ENCODE measurements at places on chromosomes 2 and 18.

DNA sequence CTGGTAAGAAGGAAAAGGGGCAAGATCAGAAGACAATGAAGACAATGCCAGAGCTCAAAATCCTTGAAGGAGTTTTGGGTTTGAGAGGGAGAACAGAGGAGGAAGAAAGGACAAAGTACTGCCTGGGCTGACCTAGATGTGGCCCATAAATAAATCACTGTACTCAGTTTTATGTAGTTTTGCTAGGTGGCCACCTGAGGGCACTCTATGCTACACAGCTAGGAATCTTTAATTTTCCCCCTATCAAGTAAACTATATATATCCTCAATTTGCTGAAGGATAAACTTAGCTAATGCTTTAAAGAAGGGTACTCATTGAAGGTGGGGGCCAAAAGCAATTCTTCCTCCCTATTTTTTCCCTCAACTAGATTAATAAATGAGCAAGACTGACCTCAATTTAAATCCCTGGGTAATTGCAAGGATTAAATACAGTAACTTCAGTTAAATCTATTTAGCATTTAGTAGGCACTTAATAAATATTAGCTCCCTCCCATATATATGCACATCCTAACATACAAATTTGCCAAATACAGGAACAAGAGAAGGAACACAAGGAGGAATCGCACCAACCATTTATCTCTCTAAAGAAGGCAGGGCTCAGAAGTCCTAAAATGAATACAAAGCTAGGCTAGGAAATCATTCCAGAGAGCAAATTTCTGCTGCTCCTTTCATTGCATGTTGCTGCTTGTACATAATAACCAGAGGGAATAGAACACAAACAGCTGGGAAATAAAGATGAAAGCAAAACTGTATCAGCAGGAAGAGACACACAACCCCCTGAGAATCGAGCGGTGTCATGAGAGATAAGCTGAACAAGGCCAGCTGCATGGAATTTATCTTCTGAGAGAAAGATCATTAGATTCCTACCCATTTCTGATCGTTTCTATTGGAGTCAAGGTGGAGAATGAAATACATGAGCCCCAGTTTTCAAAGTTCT is 540.1 kb downstream of the NRXN1 start:
- no peak for DNase-seq

DNA sequence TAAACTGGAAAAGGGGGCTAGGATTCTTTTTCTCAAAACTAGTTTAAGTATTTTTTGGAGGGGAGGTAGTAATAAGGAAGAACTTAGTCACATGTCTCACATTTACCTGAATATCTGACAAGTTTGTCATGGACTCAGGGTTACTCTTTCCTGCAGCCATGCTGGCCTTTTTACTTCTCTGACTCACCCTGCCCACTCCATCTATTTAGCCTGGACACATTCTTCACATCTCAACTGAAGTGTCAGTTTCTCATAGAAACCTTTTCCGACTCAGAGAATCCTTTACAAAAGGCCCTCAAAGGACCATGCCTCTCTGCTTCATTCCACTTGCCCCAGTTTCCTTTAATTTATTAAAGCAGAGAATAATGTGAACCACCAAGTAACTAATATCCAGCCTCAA is 42.6 kb downstream of the SCN7A start:
- no peak for DNase-seq

DNA sequence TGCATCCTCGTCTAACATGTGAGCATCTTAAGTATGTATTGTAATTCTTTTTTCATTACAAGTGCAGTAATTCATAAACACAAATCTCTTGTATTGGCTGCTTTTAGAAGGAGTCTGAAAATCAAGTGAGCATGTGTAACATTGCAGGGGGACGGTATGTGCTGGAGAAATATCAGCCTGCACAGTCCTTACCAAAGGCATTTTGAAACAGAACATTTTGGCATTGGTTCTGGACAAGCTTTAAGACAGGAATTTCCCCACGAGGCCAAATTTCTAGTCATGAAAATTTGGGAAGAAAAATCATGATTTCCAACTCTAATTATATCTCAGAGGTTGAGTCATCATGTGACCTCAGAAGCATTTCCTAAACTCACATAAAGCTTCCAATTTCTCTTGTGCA is 24.7 kb upstream of the NRP2 start:
- no peak for DNase-seq

DNA sequence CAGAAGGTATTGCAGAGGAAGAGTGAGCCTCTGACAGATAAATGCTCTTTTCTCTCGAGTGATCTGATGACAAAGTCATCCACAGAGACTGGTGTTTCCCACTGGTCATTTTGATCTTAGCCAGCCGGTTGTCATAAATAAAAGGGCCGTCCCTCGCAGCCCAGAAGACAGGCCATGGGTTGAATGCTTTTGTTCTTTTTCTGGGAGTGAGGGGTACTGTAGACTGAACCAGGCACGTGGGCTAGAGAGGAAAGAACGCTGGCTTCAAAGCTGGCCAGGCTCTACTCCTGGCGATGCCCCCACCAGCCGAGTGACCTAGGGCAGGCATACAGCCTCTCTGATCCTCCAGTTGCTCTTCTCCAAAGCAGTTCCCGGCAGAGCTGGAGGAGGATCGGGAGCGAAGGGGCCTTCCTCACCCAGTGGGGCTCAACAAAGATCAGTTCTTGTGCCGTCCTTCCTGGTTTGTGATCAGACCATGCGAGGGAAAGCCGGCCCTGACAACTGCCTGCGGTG is 193.5 kb downstream of the INHBB start:
- DNase-seq, result no peak

- peak; percentile 20 for DNase-seq
Measured at GRCh38 chr2:24919037-24919505, 966 bp downstream of the ADCY3 start.

DNA sequence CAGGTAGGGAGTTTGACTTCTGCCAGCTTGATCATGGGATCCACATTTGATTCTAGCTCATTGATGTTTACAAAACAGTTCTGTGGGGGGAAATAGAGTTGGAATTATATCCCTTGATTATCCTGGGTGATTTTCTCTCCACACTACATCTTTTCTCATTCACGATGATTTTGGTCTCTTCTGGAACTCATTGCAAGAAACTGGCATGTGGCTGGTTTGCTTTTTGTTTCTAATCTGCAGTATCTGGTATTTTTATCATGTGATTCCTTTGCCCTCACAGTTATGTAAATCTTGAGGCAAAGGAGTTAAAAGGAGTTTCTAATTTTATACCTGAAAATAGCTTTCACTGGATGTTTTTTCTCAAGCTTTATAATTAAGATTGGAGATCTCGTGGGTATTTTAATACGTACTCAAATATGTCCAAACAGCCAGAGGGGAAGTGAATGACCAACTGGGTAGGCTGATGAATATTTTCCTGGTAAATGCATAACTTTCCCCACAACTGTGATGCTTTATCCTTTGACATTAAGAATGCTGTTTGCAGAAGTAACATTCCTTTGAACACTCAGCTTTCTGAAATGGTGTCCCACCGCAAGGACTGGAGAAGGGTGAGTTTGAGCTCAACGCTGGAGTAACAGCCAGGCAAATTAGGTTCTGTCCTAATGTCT is 502.9 kb upstream of the ZEB2 start:
- no peak for DNase-seq

- no peak for DNase-seq
Measured at GRCh38 chr2:37020212-37020886, 54.0 kb upstream of the STRN start.
